Tibial nerve (tissue), 4 donors: ENCODE measurements at places on chromosomes 2 and 18. TPM values are rescaled to one million over a fixed set of nuclear protein-coding genes. Genes with fewer than 3 reads are reported as not detected.
A peak's percentile ranks its signal among the peaks of the same experiment; 100 is the strongest.

The TBC1D8 gene
- total RNA-seq, result 42.4 TPM

The ASXL2 gene
- total RNA-seq, result 16.8 TPM

The CYBRD1 gene
- 441 TPM for total RNA-seq

DNA sequence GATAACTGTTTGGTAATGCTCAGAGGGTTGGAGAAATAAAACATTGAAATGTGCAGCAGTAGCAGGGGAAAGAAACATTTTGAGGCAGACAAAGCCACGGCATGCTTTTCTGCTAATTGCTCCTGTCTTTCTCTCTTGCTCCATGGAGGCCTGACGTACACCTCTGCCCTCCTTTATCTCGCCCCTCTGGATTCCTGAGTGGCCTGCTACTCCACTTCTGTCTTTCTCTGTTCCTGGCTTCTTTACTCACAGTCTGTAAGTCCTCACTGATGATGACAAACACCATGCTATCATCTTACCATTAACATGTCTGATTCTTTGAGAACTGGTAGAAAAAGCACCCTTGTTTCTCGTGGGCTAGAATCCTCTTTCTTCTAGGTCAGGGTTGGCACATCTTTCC, 392.9 kb downstream of the MEIS1 start:
- no peak for DNase-seq

GRCh38 chr2:108877506-108877905, 90.9 kb downstream of the CCDC138 start:
- no peak for DNase-seq

GRCh38 chr2:284896-285492, 2.9 kb downstream of the ALKAL2 start:
- no peak for DNase-seq

DNA sequence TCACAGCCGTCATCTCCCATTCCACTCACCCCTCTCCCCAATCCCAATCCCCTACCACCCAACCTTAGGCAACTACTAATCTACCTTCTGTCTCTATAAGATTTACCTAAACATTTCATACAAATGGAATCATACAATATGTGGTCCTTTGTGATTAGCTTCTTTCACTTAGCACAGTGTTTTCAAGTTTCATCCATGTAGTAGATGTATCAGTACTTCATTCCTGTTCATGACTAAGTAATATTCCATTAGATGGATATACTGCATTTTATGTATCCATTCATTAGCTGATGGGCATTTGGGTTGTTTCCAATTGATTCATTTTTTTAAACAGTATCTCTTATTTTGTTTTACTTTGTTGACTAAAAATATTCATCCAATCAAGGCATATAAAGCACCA, 109.6 kb downstream of the CDH2 start:
- no peak for DNase-seq

GRCh38 chr18:63422087-63422863, at the start of gene VPS4B:
VPS4B (minus strand) TSS chr18:63422476; CDS start chr18:63422259, 217 bp downstream.
- DNase-seq, result peak; percentile 98

- DNase-seq, result no peak
Measured at GRCh38 chr2:10378189-10378588, 69.9 kb downstream of the ODC1 start.

GRCh38 chr2:8462899-8463648, 218.8 kb upstream of the ID2 start:
- no peak for DNase-seq

DNA sequence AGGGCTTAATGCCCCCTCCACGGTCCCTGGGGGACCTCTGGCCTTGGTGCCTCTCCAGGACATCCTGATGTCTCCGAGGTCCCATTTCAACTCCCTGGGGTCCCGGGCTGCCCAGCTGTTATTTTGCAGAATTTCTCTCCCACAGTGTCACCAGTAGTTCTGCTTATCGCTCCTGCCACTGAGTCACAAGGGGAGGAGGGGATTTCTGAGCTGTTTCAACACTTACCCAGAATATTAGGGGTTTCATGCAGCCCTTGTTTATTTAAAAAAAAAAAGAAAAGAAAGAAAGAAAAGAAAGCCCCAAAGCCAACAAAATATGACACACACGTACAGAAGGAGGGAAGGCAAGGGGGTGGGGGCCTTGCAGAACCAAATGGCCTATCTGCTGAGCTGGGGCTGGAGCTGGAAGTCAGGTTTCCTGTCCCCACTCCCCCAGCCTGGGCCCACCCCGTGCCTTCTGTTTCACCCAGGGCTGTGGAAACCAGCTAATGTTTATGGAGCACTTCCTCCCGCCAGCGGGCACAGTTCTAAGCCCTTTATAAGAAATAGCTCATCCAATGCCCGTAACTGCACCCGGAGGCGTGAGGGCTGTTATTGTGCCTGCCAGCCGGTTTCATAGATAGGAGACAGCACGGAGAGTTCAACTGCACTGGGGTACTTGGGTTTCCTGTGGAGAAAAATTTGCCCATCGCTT, 8.4 kb upstream of the ARID5A start:
- DNase-seq, result no peak
